ENCODE measurements at places on chromosomes 2 and 18. TPM values are rescaled to one million over a fixed set of nuclear protein-coding genes. Genes with fewer than 3 reads are reported as not detected.

MFSD6 gene
- total RNA-seq: 33.5 TPM

FAM117B gene
- 8.1 TPM for total RNA-seq

SLC35F6 gene
- total RNA-seq: 12.4 TPM

ATRAID gene
- 114 TPM for total RNA-seq

FLACC1 gene
- 0.72 TPM for total RNA-seq

ITGB6 gene
- total RNA-seq: 61.3 TPM

Measured in tongue (tissue), 3 donors.